ENCODE measurements at places on chromosomes 2 and 18.

GRCh38 chr2:161681046-161681445 lies 56.8 kb downstream of the SLC4A10 start:
- no peak for DNase-seq

GRCh38 chr18:75783566-75784281 lies 356.2 kb upstream of the SMIM21 start:
- no peak for DNase-seq

GRCh38 chr2:46858702-46859090 lies 56.9 kb downstream of the MCFD2 start:
- no peak for DNase-seq

- no peak for DNase-seq
Observed at GRCh38 chr2:143482771-143483170, 353.6 kb downstream of the ARHGAP15 start.

- no peak for DNase-seq
Observed at GRCh38 chr2:7118606-7119131, 201.5 kb downstream of the RNF144A start.

DNA sequence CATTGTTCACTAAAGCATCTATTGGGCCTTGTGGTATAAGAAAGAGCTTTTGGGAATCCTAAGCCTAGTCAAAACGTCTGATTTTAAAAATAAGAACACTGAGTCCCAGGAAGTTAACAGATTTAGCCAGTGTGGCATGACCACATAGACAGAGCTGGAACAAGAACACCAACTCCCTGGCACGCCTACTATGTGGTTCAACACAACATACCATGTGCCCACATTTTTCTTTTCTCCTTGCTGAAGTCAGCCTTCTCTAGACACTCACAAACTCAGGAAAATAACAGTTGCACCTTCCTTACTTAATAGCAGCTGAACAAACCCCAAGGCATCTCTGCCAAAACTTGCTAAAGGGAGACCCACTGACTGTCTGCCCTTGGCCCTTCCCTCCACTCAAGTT lies 124.8 kb downstream of the C1D start:
- DNase-seq, result no peak

- no peak for DNase-seq
Observed at GRCh38 chr2:173037245-173038120, 38.2 kb upstream of the MAP3K20 start.

DNA sequence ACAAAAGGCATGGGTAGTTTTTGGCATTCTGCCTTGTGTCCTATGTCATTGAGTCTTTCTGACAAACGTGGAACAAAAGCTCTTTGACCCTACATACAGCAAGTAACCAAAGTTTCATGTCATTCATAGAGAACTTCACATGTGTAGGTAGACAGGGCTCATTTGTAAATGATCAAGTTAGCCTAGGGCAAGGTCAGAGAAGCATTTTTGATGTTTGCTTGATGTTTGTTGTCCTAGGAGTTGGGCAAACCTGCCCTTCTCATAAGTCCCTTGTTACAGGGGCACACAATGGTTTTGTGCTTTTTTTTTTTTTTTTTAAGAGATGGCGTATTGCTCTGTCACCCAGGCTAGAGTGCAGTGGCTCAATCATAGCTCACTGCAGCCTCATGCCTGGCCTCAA lies 83.3 kb upstream of the FAM136A start:
- DNase-seq, result no peak

- no peak for DNase-seq
Observed at GRCh38 chr18:30450927-30451326, 591.6 kb downstream of the DSC3 start.

Data from osteocyte (in vitro differentiated cells).